Right ventricle myocardium inferior (tissue), 1 donor: ENCODE measurements at places on chromosomes 4 and X. TPM values are rescaled to one million over a fixed set of nuclear protein-coding genes. Genes with fewer than 3 reads are reported as not detected.

DNA sequence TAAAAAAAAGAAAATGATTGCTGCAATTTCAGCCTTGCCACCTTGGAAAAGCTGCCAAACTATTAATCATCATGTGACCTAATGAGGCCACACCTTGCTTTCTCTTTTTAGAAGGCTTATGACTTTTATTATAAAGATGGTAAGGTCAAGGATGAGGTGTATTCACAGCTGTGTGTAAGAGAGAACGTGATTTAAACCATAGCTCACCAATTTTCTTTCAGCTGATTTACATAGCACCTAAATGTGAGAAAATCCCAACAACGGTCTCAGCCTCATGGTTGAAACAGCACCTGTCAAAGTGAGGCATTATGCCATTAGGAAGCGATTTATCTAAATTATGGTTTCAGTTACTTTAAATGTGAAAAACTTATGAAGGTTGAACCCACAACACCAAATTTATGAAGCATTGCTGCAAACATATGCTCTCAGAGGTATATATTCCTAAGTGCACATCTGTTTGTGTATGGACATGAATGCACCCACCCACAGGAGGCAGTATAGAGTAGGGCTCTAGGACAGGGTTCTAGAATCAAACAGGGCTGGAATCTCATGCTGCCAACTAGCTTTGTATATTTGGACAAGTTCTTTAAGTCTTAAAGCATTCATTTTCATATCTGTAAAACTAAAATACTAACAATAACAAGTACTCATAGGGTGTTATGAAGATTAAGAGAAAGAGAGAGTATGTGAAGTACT, 40.7 kb downstream of the ANXA3 start:
- DNase-seq, result no peak

- no peak for DNase-seq
Observed at GRCh38 chr4:89928838-89929237, 34.2 kb downstream of the MMRN1 start.

- DNase-seq, result no peak
Observed at GRCh38 chr4:82053396-82053795, 320.4 kb downstream of the HNRNPD start.

DNA sequence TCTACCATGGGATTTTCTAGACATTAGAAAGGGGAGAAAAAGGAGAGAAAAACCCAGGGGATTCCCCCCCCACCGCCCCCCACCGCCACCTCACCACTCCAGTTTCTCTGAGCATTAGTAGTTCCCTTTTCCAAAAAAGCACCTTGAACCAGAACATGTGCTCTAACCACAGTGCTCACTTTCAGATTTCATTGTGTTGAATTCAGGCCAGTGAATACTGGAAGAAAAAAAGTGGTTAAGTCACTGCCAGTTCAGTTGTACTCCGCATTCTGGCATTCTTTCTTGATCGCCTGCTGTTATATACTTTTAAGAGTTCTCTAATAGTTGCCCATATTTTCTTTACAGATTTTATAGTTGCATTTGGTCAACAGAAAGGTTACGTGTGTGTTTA, 40.9 kb downstream of the JADE3 start:
- DNase-seq, result no peak

DNA sequence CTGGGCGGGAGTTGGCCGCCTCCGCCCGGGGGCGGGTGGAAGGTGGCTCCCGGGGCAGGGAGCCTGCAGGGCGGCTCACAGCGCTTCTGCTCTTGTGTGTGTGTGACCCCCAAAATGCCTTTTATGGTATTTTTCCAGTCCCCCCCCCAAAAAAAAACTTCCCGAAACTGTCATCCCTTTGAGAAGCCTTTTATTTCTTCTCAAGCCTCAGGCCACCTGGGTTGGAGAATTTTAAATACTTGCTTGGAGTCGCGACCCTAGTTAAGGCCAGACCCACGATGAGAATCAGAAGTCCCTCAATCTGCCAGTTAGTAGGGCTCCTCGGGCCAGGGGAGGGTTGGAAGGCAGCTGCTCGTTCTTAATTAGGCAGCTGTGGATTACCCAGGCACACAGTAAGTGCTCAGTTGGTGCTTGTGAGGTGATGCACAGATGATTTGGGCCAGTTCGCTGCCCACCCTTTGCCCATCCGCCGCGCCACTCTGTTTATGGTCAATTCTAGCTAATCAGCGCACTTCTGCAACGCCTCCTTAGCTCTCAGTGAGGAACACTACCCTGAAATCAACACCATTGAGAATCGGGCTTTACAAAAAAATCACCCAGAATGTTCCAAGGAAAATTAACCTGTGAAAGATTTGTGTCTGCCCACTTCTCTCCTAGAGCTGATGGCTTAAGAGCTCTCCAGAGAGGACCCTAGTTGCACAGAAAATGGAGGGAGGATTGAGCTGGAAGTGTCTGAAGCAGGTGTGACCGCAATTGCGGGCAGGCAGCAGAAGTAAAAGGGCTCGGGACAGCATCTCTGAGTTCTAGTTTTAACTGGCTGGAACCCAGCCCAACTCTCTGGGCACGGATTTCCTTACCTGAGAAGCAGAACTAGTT, 648 bp upstream of the SCD5 start:
- no peak for DNase-seq

- no peak for DNase-seq
Observed at GRCh38 chr4:37659696-37660095, 26.5 kb downstream of the RELL1 start.

- DNase-seq, result no peak
Observed at GRCh38 chr4:38743866-38744265, 38.9 kb downstream of the TLR10 start.

DNA sequence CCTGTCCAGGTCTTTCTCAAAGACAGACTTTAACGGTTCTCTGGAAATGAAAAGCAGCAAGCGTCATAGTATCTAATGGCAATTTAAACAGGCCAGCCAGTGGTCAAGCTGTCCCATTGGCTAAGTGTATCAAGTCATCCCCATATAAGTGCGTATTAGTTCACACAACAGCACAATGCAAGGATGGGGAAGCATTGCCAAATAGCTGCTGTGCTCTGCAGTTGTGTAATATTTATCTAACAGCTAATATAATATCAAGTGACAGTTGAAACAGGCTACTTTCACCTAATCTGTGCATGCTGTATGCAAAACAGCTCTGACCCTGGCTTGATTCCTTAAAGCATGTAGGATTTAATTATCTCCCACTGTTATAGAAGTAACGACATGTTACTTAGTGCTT, 134.8 kb upstream of the PPARGC1A start:
- no peak for DNase-seq

DNA sequence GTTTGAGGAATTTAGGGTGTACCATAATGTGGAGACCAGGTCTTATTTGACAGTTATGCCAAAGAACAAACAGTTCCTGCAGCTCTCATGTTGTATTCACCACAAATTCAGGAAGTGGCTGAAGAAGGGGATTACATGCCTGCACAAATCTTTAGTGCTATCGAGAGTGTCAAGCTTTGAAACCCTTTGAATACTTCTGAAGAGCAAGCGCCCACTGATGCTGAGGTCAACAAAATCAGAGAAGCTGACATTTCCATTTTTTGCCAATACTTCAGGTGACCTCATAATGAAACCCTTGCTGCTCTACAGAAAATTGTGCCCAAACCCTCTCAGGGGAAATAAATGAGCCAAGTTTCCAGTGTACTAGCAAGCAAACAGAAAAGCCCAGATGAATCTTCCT, 28.4 kb downstream of the PAK3 start:
- no peak for DNase-seq

DNA sequence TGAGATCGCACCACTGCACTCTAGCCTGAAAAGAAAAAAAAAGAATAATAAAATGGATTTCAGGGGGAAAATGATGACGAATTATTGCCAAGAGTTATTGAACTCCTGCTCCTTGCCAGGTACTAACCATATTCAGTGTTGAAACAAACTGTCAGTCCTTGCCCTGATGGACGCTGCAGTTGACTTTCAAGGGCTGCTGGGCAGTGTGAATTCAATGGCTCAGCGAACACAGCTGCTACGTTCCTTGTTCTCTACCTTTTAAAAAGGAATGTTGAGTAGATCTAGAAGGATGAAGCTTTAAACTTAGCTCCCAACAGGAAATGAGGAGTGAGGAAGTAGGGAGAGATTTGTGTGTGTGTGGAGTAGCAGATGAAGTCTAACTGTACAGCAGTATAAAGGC, 2.7 kb downstream of the LIMCH1 start:
- DNase-seq, result no peak

GRCh38 chr4:113827285-113827684, 65.7 kb upstream of the CAMK2D start:
- DNase-seq, result no peak

DNA sequence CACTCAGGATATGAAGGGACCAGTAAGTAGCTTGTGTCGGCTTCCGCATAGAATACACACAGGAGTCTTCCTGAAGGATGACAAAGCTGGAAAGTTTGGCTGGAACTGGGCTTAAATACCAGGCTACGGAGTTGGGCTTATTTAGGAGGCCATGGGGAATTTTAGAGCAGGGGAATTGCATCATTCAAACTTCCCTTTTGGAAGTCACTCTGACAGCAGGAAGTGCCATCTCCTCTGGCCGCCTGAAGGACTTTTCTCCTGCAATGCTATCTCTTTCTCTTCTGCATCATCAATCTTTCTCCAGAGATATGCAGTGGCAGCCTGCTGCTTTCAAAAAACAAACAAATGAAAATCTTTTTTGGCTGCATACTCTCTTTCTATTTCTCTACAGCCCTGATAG, 48.4 kb upstream of the PAK3 start:
- no peak for DNase-seq

DNA sequence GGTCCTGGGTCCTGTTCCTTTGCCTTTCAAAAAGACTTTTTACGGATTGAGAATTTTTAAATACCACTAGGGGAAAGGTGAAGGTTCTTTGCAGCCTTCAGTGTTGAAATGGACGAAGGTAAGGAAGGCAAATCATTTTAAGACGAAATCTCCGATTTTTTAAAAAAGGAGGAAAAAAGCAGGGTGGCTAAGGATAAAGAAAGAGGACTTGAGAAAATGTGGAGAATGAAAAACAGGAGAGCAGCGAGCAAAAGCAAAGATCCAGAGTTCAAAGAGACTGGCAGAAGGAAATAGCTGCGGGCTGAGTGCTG, 314 bp downstream of the EPHA5 start:
- DNase-seq, result no peak

DNA sequence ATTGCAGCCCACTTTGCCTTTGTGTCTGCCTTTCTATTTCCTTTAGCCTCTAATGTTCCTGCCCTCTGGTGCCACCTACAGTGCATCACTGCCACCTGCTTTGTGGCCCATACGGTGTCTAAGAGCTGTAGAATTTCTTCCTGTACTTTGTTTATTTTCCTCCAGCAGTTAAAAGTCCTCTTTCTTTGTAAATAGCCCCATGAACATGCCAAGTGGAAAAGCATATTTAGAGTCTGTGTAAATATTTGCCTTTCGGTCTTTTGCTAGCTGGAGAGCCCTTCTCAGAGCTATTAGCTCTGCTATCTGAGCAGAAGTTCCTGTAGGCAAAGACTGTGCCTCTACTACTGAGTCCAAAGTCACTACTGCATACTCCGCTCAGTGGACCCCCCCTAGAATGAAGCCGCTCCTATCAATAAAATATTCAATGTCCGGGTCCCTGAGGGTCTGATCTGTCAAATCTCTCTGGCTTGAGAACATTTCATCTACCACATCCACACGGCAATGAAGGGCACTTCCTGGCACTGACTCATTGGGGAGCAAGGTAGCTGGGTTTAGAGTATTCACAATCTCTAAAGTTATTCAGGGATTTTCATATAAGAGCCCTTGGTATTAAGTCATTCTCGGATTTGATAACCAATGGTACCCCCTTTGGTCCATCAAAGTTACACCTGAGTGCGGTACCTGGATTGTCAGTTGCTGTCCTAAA, 36.3 kb downstream of the SULT1E1 start:
- DNase-seq, result no peak

DNA sequence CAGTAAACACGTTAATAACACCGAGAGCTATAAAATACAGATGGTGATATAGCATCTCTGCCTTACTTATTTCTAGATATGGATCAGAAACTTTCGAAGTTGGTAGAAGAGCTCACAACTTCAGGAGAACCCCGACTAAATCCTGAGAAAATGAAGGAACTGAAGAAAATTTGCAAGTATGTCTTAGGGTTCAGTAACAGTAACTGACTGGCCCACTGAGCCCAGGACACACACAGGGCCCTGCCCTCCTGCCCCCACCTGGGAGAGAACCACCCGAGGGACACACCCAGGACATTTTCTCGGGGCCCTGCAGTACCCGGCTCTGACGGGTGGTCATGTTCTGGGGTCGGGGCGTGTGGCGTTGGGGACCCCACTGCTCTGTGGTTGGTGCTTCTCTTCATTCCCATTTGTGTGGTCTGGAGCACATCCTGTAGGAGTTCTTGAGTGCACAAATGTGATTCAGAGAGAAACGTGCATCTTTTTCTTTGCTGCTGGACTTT, 1.1 kb downstream of the UVSSA start:
- peak; percentile 71 for DNase-seq

DNA sequence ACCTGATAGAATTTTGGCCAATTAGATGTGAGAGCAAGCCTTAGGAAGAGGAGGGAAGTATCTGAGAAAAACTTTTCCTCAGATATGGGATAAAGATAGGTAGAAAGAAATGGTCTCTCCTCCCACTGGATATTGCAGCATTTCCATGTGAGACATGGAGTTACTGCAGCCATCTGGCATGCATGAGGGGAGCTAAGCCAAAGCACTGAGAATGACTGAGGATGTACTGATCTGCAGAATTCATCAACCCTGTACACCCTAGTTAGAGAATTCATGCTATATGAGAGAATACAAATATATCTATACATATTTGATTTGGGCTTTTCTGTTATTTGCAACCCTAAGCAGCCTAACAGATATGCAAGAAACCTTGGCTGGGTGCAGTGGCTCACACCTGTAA, 52.5 kb upstream of the RPL34 start:
- DNase-seq, result no peak

GRCh38 chr4:144894573-144894972, 203.4 kb downstream of the ANAPC10 start:
- no peak for DNase-seq

DNA sequence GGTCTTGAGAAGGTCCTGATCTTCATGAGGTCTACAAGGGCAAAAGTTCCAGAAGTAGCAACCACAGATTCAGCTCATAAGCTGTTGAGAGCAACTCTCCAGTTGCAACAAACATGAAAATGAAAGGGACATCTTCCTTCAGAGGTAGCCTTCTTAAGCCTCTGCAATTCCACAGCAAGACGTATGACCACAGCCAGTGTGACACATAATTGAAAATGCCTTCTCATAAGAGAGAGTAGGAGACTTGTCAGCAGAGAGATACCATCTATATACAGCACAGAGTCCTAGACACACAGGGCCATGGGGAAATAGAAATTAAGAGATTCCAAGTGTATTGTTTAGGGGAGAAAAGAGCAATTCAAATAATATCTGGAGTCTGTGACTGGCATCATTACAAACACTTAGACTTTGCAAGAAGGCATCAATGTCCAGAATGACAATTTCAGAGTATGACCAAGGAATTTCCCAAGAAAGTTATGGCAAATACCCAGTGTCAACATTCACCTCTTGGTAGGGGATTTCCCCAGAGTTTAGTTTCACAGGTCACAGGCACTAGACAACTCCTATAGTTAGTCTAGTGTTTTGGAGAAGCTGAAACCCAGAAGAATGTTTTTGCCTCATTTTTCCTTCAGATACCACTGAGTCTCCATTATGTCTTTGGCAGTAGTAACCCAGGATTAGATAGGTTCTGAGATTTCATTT, 340.3 kb downstream of the ZNF674 start:
- no peak for DNase-seq

- DNase-seq, result no peak
Observed at GRCh38 chr4:25770847-25771246, 91.9 kb downstream of the SEL1L3 start.

Gene ETDB
- not detected for total RNA-seq

Gene HSD17B13
- total RNA-seq, result 0.22 TPM

Gene KDR
- total RNA-seq, result 23.2 TPM

Gene RAB41
- not detected for total RNA-seq

Gene PLRG1
- total RNA-seq, result 36.2 TPM

Gene SOX3
- total RNA-seq, result not detected

Gene FGFR3
- total RNA-seq, result 1.8 TPM

Gene RAI2
- total RNA-seq, result 19.1 TPM

Gene HGFAC
- total RNA-seq, result 1.5 TPM
